Choroid plexus epithelial cell (primary cell): ENCODE measurements at places on chromosomes 4 and X.

DNA sequence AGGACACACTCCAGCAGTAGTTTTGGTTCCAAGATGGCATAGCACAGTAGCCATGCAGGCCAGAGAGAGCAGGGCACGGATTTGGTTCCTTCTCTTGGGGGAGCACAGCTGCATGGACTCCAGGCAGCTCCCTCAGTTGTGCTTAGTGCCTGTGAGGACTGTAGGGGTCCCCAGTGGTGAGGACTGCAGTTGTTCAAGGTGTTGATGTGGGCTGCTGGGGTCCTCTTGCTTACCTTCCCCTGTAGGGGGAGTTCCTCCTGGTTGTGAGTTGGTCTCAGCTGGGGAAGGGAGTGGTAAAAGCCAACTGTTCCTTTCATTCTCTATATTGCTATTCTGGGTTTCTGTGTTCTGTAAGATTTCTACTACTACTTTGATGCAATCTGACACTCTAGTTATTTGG, 606.5 kb downstream of the MAGEB5 start:
- no peak for DNase-seq

GRCh38 chrX:42720209-42720608, 57.8 kb downstream of the PPP1R2C start:
- no peak for DNase-seq

DNA sequence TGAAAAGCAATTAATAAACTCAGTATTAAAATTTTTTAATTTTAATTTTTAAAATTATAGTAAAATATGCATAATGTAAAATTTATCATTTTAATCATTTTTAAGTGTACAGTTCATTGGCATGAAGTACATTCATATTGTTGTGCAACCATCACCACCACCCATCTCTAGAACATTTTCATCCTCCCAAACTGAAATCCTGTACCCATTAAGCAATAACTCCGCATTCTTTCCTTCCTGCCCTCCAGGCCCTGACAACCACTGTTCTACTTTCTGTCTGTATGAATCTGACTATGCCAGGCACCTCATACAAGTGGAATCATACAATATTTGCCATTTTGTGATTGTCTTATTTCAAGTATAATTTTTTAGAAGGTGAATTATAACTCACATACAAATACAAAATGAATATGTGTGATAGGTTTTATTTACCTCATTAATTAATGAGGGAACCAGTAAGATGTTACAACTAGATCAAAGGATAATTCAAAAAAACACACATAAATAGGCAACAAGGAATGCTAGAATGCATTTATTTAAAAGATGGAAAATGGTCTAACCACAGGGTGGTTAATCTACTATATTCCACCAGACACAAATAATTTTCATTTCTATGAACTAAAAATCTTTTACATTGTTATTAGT, 13.1 kb upstream of the AFF1 start:
- DNase-seq: peak; percentile 58

- DNase-seq: no peak
Observed at GRCh38 chr4:76622717-76623116, 187.7 kb downstream of the SHROOM3 start.

GRCh38 chr4:17029964-17030363, 131.5 kb upstream of the LDB2 start:
- peak; percentile 31 for DNase-seq

GRCh38 chrX:154382483-154383069, 3.5 kb downstream of the EMD start:
- no peak for DNase-seq

DNA sequence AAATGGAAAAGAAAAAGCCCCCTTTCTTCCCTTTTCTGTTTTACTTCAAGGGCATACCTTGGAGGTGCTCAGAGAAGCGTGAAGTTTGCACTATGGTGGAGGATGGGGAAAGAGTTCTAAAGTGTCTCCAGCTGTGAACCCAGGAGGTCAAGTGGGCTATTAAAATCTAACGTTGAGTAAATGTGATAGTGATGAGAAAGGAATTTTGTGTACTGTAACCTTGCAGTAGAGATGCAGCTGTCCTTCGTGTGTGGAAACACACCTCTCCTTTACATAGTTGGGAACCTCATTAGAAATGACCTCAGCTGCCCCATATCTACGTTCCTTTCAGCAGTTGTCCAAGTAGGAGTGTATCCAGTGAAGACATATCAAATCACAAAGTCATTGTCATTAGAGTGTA, 26.5 kb downstream of the ADH5 start:
- peak; percentile 23 for DNase-seq

DNA sequence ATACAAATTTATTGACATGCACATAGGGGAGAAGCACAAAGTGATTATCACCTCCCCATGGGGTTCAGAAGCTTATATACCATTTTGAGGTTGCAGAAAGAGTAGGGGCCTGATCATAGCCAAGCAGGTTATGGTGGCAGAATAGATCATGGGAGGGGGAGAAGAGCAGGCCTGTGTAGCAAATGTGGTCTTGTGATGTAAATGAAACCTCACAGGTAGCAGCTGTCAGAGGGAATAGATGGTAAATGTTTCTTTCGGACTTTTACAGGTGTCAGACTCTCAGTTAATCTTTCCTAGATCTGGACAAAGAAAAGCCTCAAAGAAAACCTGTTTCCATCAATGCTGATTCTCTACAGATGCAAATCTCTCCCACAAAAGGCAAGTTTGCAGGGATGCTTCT, 84.4 kb downstream of the CFAP299 start:
- DNase-seq: no peak

DNA sequence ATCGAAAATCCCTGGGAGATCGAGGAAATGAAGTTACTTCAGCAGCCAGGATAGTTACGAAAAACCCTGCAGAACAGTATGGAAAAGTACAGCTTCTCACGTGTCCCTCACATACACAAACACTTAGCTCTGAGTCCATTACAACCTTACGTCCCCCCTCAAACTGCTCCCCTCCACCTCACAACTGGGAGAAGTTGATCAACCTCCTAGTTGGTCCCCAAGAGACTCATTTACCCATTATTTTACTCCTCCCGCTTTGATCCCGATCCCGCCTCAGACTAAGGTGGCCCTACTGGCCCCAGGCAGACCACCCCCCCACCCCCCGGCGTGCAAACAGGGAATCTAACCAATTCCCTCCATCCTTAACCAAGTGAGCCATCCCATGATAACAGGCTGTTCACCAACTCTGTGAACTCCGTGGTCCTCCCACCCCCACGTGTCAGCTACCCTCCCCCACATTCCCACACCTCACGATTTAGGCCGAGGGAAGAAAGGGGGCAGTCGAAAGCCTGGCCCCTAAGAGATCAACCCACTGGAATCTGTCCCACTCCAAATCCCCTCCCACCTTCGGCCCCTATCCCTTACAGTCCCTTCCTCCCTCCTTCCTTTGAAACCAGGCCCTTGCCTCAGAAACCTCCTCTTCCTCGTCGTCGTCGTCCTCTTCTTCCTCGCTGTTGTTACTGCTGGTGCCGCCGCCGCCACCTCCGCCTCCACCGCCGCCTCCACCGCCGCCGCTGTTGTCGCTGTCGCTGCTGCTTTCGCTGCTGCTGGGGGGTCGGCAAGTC, 755 bp downstream of the ANKRD17 start:
- peak; percentile 41 for DNase-seq

- no peak for DNase-seq
Observed at GRCh38 chr4:37469286-37469685, 216.9 kb downstream of the RELL1 start.

GRCh38 chr4:123709336-123709735, 312.7 kb downstream of the SPRY1 start:
- DNase-seq: no peak

- peak; percentile 2 for DNase-seq
Observed at GRCh38 chr4:31192341-31192740, 472.2 kb downstream of the PCDH7 start.

- DNase-seq: peak; percentile 48
Observed at GRCh38 chr4:177574446-177574845, 132.2 kb upstream of the AGA start.

GRCh38 chr4:167380964-167381363, 146.7 kb upstream of the SPOCK3 start:
- no peak for DNase-seq

- no peak for DNase-seq
Observed at GRCh38 chr4:101018836-101019235, 328.5 kb downstream of the PPP3CA start.

DNA sequence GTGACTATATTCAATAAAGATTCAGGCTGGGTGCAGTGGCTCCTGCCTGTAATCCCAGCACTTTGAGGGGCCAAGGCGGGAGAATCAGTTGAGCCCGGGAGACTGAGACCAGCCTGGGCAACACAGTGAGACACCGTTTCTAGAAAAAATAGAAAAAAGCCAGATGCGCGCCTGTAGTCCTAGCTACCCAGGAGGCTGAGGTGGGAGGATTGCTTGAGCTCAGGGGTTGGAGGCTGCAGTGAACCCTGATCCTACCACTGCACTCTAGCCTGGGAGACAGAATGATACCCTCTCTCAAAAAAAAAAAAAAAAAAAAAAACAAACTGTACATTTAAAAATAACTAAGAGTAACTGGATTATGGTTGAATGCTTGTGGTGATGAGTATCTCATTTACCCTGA, 1.1 kb downstream of the NUDT6 start:
- DNase-seq: no peak

GRCh38 chr4:123816462-123816861, 419.9 kb downstream of the SPRY1 start:
- no peak for DNase-seq

GRCh38 chr4:7540654-7541413, 106.1 kb upstream of the PSAPL1 start:
- DNase-seq: no peak

GRCh38 chr4:137692205-137692604, 159.9 kb upstream of the PCDH18 start:
- DNase-seq: no peak

- no peak for DNase-seq
Observed at GRCh38 chrX:16797841-16798240, 11.6 kb downstream of the TXLNG start.

DNA sequence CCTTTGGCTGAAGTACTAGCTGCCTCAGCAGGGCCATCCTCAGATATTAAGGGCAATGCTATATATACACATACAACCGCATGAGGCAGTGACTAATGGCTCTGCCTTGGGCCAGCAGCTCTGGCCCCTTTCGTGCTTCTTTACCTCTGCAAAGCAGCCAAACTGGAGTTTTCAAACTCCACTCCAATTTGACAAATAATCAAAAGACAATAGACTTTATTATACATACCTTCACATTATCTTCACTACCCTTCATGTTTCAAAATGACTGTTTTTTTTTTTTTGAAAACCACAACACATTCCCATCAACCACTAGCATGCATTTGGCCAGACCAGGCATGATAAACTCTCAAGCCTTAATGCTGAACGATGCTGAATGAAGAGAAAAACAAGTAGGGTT, 187.7 kb downstream of the ENOX2 start:
- DNase-seq: peak; percentile 44

GRCh38 chr4:7332216-7333023, 102.3 kb downstream of the PSAPL1 start:
- DNase-seq: peak; percentile 90

- peak; percentile 63 for DNase-seq
Observed at GRCh38 chr4:54586320-54586955, 71.3 kb upstream of the KIT start.

- DNase-seq: no peak
Observed at GRCh38 chr4:169399976-169400767, 129.4 kb upstream of the SH3RF1 start.

GRCh38 chrX:16754019-16754418, 32.2 kb upstream of the TXLNG start:
- DNase-seq: peak; percentile 9

DNA sequence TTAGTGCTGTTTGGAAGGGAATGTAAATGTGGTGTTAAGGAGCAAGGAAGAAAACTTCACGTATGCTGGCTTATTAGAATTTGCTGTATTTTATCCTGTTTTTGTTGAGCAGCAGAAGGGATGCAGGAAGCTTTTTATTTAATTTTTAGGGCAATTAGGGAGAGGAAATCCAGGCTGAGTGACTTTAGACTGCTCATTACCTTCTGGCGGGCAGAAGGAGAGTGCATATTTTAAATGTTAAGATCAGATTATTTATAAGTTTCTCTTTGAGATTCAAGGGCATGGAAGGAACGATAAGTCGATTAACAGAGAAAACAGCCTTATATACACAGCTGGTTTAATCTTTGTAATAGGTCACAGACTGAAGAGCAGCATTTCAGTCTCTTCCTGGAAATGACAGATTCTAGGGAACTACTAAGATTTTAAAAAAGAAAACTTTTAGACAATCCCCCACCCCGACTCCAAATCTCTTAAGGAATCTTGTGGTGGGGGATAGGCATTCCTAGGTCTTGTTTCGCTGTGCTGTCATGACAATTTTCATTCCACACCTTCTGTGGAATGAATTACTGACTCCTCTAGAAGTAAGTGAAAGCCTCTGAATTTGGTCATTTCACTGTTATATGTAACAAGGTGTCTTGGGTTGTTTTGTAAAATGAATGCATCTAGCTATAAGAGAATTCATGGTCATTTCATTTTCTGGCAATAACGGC, 402.5 kb downstream of the RAPGEF2 start:
- peak; percentile 68 for DNase-seq

GRCh38 chr4:81555489-81555888, 83.8 kb upstream of the RASGEF1B start:
- DNase-seq: no peak

DNA sequence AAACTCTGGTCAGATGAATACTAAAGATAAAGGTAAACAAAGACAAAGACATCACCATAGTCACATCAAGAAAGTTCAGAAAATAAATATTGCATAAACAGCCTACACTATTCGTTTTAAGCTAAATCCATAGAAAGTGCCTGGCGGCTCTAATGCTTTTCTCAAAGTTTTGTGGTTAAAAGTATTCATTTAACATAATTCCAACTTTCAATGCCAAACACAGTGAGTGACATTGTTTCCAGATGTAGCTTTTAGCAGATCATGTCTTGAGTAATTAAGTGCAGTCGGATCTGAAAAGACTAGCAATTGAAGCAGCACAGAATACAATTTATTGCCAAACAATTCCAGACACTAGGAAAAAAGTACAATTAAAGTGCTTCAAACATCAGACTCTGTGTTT, 287.1 kb upstream of the ADGRL3 start:
- DNase-seq: no peak

DNA sequence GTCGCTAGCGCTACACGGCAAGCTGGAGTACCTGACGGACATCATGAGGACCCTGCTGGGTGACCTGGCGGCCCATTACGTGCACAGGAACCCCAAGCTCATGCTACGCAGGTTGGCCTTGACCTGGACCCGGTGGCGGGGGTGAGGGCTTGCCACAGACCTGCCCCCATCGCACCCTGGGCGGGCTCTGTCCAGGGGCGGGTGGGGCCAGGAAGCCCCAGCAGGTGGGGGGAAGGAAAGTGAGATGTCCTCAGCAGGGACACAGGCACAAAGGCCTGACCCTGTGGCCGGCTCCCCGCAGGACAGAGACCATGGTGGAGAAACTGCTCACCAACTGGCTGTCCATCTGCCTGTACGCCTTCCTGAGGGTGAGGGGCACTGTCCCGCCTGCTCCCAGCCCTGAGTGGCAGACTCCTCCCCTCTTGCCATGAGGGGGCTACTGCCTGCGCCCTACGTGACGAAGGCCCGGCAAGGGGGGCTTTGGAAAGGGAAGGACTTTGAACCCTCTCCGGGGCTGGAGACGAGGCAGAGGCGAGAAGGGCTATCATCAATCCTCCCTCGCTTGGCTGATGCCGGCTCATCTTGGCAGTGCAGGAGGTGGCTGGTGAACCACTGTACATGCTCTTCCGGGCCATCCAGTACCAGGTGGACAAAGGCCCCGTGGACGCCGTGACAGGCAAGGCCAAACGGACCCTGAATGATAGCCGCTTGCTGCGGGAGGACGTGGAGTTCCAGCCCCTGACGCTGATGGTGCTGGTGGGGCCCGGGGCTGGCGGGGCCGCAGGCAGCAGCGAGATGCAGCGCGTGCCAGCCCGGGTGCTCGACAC, 5.3 kb upstream of the SRPK3 start:
- no peak for DNase-seq
